EH (cell line): ENCODE measurements at places on chromosomes 4 and X.

GRCh38 chrX:19840899-19841648, 46.3 kb downstream of the SH3KBP1 start:
- no peak for DNase-seq

DNA sequence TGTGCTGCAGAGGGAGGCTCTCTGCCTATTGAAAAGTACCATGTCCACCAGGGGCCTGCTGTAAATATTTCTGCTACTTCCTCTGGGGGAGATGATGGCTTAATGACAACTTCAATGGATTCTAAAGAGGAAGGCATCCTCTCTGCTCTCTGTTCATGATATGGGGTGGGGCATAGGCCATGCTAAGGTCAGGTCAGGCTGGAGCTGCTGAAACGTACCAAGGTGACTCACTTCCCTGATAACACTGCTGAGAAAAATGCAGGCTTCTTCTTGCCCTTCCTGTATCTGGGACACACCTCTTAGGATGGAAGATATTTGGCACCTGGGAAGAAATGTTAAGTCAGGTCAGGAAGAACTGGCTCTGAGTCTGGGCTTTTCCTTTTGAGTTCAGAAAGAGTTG, 31.5 kb downstream of the HS3ST1 start:
- no peak for DNase-seq

DNA sequence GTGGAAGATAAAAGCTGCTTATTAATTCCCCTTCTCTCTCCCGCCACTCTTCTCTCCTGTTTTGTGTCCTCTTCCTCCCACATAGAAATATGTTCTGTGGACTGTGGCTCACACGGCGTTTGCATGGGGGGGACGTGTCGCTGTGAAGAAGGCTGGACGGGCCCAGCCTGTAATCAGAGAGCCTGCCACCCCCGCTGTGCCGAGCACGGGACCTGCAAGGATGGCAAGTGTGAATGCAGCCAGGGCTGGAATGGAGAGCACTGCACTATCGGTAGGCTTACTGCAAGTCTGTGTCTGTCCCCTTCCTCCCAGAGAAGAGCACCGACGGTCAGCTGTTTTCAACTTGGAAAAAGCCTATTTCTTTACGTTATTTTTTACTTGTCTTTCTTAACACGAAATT, 229.1 kb downstream of the DCTD start:
- no peak for DNase-seq

GRCh38 chrX:123749643-123750042, 16.8 kb upstream of the THOC2 start:
- DNase-seq: no peak

DNA sequence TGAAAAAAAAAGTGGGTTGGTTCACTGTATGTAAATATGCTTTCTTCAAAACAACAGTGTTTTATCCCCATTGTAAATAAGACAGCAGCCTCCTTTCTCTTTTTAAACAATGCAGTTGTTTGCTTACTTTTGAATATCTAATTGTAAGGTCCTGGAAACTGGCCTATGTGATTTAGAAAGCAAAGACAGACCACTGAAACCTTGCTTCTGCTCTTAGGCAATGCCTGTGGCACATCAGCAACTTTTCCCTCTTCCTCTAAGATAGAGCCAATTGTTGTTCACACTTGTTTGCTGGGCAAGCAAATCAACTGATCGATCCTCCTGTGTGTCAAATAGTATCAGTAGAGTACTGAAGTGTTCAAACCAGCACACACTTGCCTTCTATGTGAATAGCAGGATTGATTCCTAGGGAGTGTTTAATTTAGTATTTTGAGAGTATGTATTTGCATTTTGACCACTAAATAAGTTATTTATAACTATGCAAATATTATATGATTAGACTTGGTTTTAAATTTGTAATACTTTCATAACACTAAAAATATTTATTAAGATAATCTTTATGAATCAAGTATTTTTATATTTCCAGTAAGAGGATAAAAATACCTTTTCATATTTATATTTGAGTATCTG, 55.4 kb upstream of the GRPR start:
- DNase-seq: no peak

GRCh38 chrX:48520455-48520854, 1.2 kb upstream of the EBP start:
- no peak for DNase-seq

DNA sequence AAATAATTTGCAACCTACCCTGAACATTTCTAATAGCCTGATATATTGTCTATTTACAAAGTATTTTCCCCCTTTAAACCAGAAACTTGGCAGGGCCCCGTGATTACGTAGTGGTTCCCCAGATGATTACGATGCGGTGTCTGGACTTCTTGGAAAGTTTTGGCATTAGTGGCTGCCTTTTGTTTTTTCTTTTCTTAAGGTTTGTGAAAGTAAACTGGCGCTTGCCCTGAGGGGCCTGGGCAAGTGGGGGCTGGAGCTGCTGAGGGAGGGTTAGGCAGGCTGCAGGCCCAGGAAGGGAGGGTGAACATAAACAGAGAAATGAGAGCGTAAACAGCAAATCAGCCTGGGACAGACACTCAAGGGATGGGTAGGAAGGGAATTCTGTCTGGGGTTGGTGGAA, 123.6 kb upstream of the MSX1 start:
- DNase-seq: peak; percentile 15

DNA sequence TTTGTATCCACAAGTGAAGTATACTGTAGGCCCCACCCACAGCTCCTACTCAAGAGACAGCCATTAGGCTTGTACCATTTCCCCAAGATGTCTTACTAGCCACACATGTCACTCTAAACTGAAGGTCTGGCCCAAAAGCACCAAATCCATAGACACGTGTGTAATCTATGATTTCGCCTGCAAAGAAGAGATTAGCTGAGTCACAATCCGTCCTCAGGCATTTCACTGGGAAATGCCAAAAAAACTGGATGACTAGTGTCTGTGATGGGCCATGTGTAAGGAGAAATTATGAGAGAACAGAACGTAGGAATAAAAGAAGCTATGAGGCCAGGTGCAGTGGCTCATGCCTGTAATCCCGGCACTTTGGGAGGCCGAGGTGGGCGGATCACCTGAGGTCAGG, 21.9 kb upstream of the RP2 start:
- DNase-seq: peak; percentile 31
